ENCODE measurements at places on chromosomes 4 and X. TPM values are rescaled to one million over a fixed set of nuclear protein-coding genes. Genes with fewer than 3 reads are reported as not detected.

- peaks cover 6% of the 10 kb centered on the region for H3K4me1 ChIP-seq
- no peak overlapping the region for H3K4me3 ChIP-seq
- H3K27ac ChIP-seq: no peak overlapping the region
- H3K27me3 ChIP-seq: no peaks in the 10 kb centered on the region
These were observed 87.8 kb downstream of the PLAC1 start for GRCh38 chrX:134570509-134570846.

DNA sequence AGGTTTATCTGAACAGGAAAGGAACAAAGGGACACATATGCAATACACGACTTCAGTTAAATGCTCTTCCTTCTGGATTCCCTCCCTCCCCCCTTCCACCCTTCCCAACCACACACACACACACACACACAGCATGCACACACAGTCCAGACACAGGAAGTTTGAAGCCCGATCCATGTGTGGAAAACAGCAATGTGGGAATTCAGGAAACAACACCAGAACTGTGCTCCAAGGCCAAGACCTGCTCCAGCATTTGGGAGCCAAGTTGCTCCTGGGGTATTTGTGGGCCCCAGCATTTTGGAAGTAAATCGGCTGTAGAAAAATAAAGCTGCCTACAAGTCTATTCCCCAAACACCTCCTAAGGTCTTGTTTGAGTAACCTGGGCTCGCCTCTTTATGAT, 5.6 kb upstream of the AMOT start:
- no peaks in the 10 kb centered on the region for H3K36me3 ChIP-seq
- H3K4me1 ChIP-seq: peaks cover 14% of the 10 kb centered on the region
- no peak for DNase-seq
- H3K4me3 ChIP-seq: no peak overlapping the region
- H3K27me3 ChIP-seq: no peaks in the 10 kb centered on the region

Gene KDR
- not detected for total RNA-seq

- no peaks in the 10 kb centered on the region for H3K4me1 ChIP-seq
- H3K27me3 ChIP-seq: peaks cover 3% of the 10 kb centered on the region
- H3K4me3 ChIP-seq: no peak overlapping the region
- no peak overlapping the region for H3K27ac ChIP-seq
- H3K36me3 ChIP-seq: peaks cover 10% of the 10 kb centered on the region
These were observed 43.8 kb upstream of the HPSE start for GRCh38 chr4:83378419-83378818.

DNA sequence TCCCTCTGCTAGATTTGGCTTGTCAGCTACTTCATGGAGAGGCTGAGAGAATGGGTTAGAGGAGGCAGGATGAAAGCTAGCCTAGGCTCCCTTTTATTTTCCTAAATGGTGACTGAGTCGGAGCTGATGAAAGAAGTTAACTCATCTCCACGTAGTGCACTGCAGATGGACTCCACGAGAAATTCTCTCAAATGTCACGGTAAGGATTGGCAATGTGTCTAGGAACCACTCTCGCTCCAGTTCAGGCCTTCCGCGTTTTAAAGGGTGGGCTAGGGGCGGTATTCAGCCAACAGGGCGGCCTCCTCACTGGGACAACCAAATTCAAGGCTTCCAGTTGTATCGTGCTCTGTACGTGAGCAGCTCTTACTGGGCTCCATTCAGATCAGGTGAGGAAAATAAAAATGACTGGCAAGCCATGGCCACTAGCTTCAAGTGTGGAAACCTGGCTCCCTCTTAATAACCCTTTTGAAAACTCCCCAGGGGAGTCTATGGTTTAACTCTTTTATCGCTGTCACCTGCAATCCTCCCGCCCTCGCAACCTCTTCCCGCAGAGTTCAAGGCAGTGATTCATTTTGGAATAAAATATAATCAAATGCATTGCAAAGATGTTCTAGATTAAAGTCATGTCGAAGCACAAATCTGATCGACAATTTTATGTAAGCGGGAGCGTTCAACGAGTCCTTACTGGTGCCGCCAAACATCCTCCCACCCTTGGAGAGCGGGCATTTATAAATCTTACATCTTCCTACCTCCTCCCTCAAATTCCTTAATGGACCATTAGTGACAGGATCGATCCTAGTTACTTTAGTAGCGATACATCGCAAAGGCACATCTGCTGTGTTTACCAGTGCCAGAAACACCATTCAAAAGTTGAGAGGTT, 1.2 kb downstream of the SPOCK3 start:
- DNase-seq: no peak
- peaks cover 19% of the 10 kb centered on the region for H3K27me3 ChIP-seq
- H3K4me3 ChIP-seq: peak overlapping the region; percentile 31
- H3K27ac ChIP-seq: no peak overlapping the region
- H3K36me3 ChIP-seq: no peaks in the 10 kb centered on the region

Gene PSAPL1
- total RNA-seq: not detected

Gene UFSP2
- 16.6 TPM for total RNA-seq

Gene H2BW2
- total RNA-seq: not detected

DNA sequence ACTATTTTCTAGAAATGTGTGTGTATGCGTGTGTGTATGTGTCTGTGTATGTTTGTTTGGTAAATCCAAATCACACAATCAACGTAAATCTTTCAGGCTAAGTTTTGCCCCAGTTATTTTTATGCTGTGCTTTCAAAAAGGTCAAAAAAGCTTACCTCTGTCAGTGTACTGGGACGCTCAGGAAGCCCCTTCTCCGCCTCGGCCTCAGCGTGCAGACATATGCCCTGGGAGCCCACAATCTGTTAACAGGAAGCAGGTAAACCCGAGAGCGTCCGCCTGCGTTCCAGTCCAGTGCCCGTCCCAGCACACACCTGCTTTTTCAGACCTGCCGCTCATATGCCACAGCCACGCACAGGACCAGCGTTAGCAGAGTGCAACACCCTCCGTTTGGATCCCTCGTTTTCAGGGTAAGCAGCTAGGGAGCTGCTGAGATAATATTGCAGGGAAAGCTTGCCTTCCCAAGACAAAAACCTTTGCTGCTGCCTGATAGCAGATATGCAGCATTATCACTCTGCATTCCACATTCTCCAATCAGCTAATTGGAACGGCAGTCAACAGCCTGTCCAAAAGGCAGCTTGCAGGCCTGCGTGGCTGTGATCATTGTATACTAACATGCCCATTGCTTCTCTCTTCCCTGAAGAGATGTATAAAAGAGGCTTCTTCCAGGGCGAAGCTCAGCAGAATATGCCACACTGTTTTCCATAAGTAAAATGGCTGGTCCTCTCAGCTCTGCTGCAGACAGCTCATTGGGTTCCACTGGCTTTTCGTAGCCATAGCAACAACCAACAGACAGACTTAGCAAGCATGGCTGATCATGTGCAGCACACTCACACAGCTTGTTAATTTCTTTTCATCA, at the start of gene SORBS2:
Gene SORBS2 (minus strand): TSS at position 686 of the 856 bp plus-strand sequence. CDS start 121,623 bp downstream, outside the sequence.
- no peak within 1 kb of the TSS for H3K4me3 ChIP-seq
- H3K36me3 ChIP-seq: no peaks in the 10 kb centered on the region
- H3K27ac ChIP-seq: no peak within 1 kb of the TSS
- H3K27me3 ChIP-seq: peaks cover 4% of the 10 kb centered on the region
- DNase-seq: no peak

GRCh38 chr4:33628296-33628695, 2616.0 kb downstream of the ARAP2 start:
- no peak overlapping the region for H3K27ac ChIP-seq
- no peak for DNase-seq
- H3K4me3 ChIP-seq: no peak overlapping the region
- H3K4me1 ChIP-seq: no peaks in the 10 kb centered on the region
- H3K36me3 ChIP-seq: no peaks in the 10 kb centered on the region
- H3K27me3 ChIP-seq: no peaks in the 10 kb centered on the region

DNA sequence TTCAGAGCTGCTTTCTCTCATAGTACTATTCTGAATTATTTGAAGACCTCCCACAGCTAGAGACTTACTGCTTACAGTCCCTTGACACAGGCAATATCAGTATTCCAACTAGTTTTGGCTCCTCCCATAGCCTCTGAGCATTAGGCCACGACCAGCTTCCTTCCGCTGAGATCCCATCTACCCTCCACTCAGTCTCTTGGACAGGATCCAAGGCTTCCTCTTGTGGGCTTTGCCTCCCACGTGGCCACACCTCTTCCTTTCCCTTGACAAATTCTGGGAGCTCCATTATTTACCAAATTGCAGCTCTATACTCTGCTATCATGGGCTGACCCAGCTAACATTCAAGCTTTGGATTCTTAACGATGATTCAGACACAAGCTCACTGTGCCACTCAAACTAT, 470.4 kb upstream of the GALNT7 start:
- H3K4me3 ChIP-seq: no peak overlapping the region
- no peaks in the 10 kb centered on the region for H3K27me3 ChIP-seq
- DNase-seq: no peak
- H3K4me1 ChIP-seq: no peaks in the 10 kb centered on the region
- H3K36me3 ChIP-seq: no peaks in the 10 kb centered on the region

Gene POF1B
- total RNA-seq: not detected

Gene SPANXA2
- total RNA-seq: not detected

Gene DTHD1
- 0.26 TPM for total RNA-seq

Gene MAGEC1
- not detected for total RNA-seq

DNA sequence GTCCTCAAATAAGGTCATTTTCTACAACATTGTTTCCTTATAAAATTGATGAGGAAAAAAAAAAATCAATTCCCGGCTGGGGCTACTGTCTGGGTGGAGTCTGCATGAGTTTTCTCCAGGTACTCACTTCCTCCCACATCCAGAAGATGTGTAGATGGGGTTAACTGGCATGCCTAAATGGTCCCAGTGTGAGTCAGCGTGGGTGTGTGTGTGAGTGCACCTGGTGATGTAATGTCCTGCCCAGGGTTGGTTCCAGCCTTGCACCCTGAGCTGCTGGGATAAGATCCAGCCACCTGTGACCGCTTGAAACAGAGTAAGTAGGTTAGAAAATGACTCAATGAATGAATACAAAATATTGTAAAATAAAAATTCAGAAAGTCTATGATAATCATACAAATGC, 11.1 kb downstream of the USP26 start:
- DNase-seq: no peak
- H3K27me3 ChIP-seq: no peaks in the 10 kb centered on the region
- no peak overlapping the region for H3K27ac ChIP-seq
- H3K4me3 ChIP-seq: no peak overlapping the region
- peaks cover 2% of the 10 kb centered on the region for H3K4me1 ChIP-seq

Gene XAGE1B
- total RNA-seq: not detected

- no peak overlapping the region for H3K4me3 ChIP-seq
- no peaks in the 10 kb centered on the region for H3K36me3 ChIP-seq
- DNase-seq: no peak
- no peaks in the 10 kb centered on the region for H3K27me3 ChIP-seq
- no peak overlapping the region for H3K27ac ChIP-seq
These were observed 205.4 kb downstream of the CFAP299 start for GRCh38 chr4:80540785-80541469.

Data from activated CD8-positive, alpha-beta T cell treated with anti-CD3 and anti-CD28 coated beads, Interleukin-2, amount 10 ng/mL, durations not matched to agents 7 days and 5 days (primary cell).